Mesenteric fat pad (tissue), 1 donor: ENCODE measurements at places on chromosomes 4 and X. TPM values are rescaled to one million over a fixed set of nuclear protein-coding genes. Genes with fewer than 3 reads are reported as not detected.
A peak's percentile ranks its signal among the peaks of the same experiment; 100 is the strongest.

DNA sequence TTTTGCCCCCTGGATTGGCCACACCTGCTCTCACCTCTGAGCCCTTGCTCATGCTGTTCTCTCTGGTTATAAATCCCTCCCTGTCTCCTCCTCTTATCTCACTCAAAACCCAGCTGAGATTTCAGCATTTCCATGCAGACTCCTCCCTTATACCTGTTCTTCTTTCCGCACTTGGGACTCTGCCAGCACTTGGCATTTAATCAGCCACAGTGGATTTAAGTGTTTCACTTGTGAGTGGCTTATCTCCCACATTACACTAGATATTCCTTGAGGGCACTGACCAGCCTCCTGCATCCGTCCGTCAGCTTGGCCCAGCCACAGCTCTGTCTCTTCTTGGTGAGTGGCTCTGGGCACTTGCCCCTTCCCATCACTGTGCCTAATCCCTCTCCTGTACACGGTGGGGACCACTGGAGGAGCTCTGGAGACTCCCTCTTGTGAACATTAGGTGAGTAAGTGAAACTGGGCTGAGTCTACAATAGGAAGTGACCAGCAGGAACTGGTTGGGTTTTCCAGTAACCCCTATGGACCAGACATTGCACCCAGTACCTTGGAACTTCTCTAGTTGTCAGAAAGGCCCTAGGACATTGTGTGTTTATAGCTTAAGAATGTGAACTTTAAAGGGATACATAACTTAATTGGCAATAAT is 19.9 kb downstream of the FGFBP1 start:
- no peak for DNase-seq

GRCh38 chr4:5893004-5893580 is at the start of gene CRMP1:
TSS of gene CRMP1 (minus strand) at chr4:5893086. CDS start at chr4:5892969, 117 bp downstream.
- no peak for DNase-seq

DNA sequence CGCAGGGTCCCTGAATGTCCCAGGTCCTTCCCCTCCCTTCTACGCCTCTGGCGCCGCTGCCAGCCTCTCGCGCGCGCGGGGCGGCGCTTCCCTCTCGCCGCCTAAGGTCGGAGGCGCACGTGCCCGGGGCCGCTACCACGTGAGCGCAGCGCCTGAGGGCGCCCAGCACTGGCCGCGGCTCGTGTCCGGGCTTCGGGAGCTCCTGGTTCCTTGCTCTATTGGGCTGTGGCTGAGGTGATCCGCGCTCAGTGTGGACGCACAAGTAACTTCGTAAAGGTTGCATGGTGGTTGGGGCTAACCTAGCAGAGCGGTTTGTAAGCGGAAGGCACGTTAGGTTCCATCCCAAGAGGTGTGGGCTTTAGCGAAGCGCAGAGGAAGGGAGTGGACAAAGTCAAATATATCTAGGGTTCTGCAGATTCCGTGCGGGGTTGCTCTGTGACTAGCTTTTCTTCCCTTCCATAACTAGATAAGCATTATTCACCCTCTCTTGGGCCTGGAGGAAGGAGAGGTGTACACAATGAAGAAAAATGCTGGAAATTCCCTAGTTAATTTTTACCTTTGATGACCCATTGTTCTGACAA is 1.8 kb downstream of the TLL1 start:
- no peak for DNase-seq

The KCND1 gene
- total RNA-seq = 1.3 TPM

- no peak for DNase-seq
Observed at GRCh38 chrX:120446498-120446897, 22.6 kb downstream of the LAMP2 start.

- peak; percentile 59 for DNase-seq
Observed at GRCh38 chrX:83510510-83511062, 2.5 kb downstream of the POU3F4 start.

GRCh38 chrX:111339212-111339611 is 68.9 kb upstream of the CAPN6 start:
- no peak for DNase-seq

The MAGEB10 gene
- not detected for total RNA-seq
